Natural killer cell (primary cell): ENCODE measurements at places on chromosomes 6 and 20. TPM values are rescaled to one million over a fixed set of nuclear protein-coding genes. Genes with fewer than 3 reads are reported as not detected.

The PNPLA1 gene
- total RNA-seq, result 0.14 TPM

The FAM50B gene
- 4.7 TPM for total RNA-seq

GRCh38 chr20:53869466-53870258, 200.7 kb downstream of the BCAS1 start:
- no peaks in the 10 kb centered on the region for H3K36me3 ChIP-seq
- H3K4me3 ChIP-seq, result no peak overlapping the region
- H3K4me1 ChIP-seq, result peaks cover 37% of the 10 kb centered on the region

DNA sequence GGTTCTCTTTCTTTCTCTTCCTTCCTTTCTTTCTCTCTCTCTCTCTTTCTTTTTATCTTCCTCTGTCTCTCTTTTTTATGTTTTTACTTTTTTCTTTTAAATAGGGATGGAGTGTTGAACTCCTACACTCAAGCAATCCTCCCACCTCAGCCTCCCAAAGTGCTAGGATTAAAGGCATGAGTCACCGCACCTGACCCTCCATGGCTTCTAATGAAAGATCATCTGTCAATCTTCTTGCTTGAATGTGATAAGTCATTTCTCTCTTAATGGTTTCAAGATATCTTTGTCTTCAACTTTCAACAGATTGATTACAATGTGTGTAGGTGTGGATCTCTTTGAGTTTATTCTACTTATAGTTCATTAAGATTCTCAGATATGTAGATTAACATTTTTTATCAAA, 25.2 kb upstream of the HLA-DOA start:
- peaks cover 4% of the 10 kb centered on the region for H3K27me3 ChIP-seq
- H3K4me3 ChIP-seq, result no peak overlapping the region
- no peaks in the 10 kb centered on the region for H3K36me3 ChIP-seq

DNA sequence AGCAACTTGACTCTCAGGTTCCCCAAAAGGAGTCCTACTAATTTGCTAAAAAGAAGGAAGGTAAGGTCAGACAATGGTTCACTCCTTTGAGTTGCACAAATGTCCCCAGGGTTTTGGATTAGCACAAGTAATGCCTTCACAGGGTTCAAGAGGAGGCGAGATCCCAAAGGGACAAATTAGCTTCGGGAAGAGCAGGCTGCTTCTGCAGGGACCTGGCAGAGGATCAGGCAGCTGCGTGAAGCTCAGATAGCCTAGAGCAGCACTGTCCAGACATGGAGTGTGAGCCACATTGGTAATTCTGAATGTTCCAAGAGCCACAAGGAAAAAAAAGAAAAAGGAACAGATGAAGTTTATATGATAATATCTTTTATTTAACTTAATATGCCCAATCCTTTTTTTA, 115.4 kb downstream of the CFAP61 start:
- H3K4me1 ChIP-seq, result no peaks in the 10 kb centered on the region
- DNase-seq, result no peak
- no peak overlapping the region for H3K4me3 ChIP-seq
- no peak overlapping the region for H3K27ac ChIP-seq
- no peaks in the 10 kb centered on the region for H3K36me3 ChIP-seq
- no peaks in the 10 kb centered on the region for H3K27me3 ChIP-seq

DNA sequence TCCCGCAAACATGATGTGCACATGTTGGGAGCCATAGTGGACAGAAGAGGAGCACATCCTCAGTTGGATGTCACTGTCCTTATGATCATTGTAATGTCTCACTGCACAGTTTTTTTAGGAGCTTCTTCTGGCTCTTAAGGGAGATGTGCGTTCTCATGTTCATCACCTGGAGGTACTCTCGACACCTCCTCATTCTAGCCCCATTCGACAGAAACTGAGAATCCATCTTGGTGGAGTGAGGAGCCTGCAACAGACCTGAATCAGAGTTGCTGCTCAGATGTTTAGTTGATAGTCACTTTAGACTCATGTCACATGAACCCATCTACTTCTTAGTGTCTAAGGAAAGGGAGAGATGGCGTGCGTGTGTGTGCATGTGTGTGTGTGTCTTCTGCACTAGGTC, 2.3 kb upstream of the BMP6 start:
- peaks cover 22% of the 10 kb centered on the region for H3K4me1 ChIP-seq
- no peaks in the 10 kb centered on the region for H3K36me3 ChIP-seq
- H3K27ac ChIP-seq, result no peak overlapping the region
- H3K4me3 ChIP-seq, result no peak overlapping the region
- H3K27me3 ChIP-seq, result peaks cover 13% of the 10 kb centered on the region

GRCh38 chr20:2220298-2220697, 75.5 kb upstream of the TGM3 start:
- no peaks in the 10 kb centered on the region for H3K36me3 ChIP-seq
- no peaks in the 10 kb centered on the region for H3K27me3 ChIP-seq
- no peak for DNase-seq
- H3K4me1 ChIP-seq, result no peaks in the 10 kb centered on the region
- H3K4me3 ChIP-seq, result no peak overlapping the region

The MATN4 gene
- not detected for total RNA-seq

DNA sequence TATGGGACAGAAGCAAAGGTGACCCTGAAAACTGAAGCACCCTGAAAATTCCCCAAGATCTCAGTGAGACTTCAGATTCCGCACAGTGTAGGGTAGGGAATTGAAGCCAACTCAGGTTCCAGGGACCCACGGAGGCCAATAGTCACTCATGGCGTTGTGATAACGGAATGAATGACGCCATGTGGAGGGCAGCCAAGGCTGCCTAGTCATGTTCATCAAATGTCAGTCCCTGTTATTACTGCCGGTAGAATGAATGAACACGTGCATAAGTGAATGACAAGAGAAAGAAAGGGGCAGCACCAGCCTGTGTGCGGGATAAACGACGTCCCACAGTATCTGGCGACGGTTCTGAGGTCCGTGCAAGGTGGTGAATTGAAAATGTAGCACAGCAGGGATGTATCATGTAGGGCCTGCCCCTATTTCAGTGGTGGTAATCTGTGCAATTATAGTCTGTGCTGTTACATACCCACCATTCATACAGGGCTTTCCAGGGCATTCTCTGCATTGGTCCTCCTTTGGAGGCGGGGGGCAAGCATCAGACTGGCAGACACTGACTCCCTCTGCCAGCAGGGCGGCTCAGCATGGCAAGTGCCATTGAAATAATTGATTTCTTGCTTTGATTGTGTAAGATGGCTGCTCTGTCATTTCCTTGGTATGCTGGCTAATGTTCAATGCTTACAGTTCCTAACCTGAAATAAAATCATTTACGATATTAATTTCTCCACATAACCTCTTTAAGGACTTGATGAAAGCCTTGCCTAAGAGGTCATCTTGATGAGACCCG, 386.9 kb downstream of the CDH4 start:
- H3K4me3 ChIP-seq, result no peak overlapping the region
- no peak overlapping the region for H3K27ac ChIP-seq
- no peaks in the 10 kb centered on the region for H3K4me1 ChIP-seq
- H3K36me3 ChIP-seq, result no peaks in the 10 kb centered on the region

DNA sequence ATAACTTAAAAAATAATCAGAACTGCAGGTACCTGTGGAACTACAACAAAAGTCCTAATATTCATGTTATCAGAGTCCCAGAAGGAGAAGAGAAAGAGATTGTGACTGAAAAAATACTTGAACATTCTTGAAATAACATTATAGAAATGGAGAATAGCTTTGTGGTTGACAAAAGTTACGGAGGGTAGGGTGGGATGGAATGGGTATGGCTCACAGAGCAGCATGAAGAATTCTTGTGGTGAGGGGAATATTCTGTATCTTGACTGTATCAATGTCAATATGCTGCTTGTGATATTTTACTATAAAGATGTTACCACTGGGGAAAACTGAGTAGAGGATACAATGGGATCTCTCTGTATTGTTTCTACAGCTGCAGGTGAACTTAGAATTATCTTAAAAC, 122.5 kb downstream of the DST start:
- H3K4me3 ChIP-seq, result no peak overlapping the region
- H3K27me3 ChIP-seq, result no peaks in the 10 kb centered on the region
- no peaks in the 10 kb centered on the region for H3K4me1 ChIP-seq
- H3K27ac ChIP-seq, result no peak overlapping the region

GRCh38 chr6:5723841-5724691, 282.7 kb downstream of the NRN1 start:
- H3K36me3 ChIP-seq, result no peaks in the 10 kb centered on the region
- H3K27me3 ChIP-seq, result no peaks in the 10 kb centered on the region
- peak overlapping the region; percentile 78 for H3K27ac ChIP-seq
- H3K4me1 ChIP-seq, result peaks cover 20% of the 10 kb centered on the region
- H3K4me3 ChIP-seq, result peak overlapping the region; percentile 28

- no peak for DNase-seq
- H3K4me1 ChIP-seq, result no peaks in the 10 kb centered on the region
- no peaks in the 10 kb centered on the region for H3K27me3 ChIP-seq
- H3K4me3 ChIP-seq, result no peak overlapping the region
- H3K27ac ChIP-seq, result no peak overlapping the region
These were observed 115.5 kb downstream of the CCDC170 start for GRCh38 chr6:151609146-151609902.

GRCh38 chr6:168198302-168199180, 119.5 kb upstream of the FRMD1 start:
- no peaks in the 10 kb centered on the region for H3K4me1 ChIP-seq
- no peak overlapping the region for H3K4me3 ChIP-seq
- H3K27me3 ChIP-seq, result no peaks in the 10 kb centered on the region
- DNase-seq, result no peak
- H3K36me3 ChIP-seq, result no peaks in the 10 kb centered on the region
- no peak overlapping the region for H3K27ac ChIP-seq

GRCh38 chr6:108869876-108870275, 21.7 kb downstream of the ARMC2 start:
- H3K27me3 ChIP-seq, result no peaks in the 10 kb centered on the region
- no peak for DNase-seq
- H3K4me3 ChIP-seq, result no peak overlapping the region
- peaks cover 42% of the 10 kb centered on the region for H3K4me1 ChIP-seq
- no peaks in the 10 kb centered on the region for H3K36me3 ChIP-seq

GRCh38 chr6:154206141-154206540, 150.5 kb downstream of the IPCEF1 start:
- H3K4me1 ChIP-seq, result no peaks in the 10 kb centered on the region
- no peak overlapping the region for H3K27ac ChIP-seq

- no peaks in the 10 kb centered on the region for H3K36me3 ChIP-seq
- H3K4me1 ChIP-seq, result peaks cover 40% of the 10 kb centered on the region
- peak overlapping the region; percentile 93 for H3K27ac ChIP-seq
- peak; percentile 58 for DNase-seq
- peak overlapping the region; percentile 91 for H3K4me3 ChIP-seq
These were observed 117.8 kb downstream of the RTN4IP1 start for GRCh38 chr6:106511288-106512047.

DNA sequence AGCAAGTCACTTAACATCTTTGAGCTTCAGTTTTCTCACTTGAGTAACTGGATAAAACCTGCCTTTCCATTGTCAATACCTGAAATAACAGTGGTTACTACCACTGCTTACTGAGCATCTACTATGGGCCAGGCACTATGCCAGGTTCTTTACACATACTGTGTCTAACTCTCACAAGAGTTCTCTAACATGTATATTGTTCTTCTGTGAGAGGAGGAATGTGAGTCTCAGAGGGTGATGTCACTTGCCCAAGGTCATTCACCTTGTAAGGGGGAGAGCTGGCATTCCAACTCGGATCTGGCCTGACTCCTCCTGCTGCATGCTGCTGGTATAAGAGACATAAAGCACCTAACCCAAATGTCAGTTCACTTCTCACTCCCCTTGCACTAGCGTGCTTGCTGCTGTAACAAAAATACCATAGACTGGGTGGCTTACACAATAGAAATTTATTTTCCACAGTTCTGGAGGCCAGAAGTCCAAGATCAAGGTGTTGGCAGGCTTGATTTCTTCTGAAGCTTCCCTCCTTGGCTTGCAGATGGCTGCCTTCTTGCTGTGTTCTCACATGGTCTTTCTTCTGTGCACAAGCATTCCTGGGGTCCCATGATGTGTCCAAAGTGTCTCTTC, 21.9 kb upstream of the SGK2 start:
- no peaks in the 10 kb centered on the region for H3K27me3 ChIP-seq
- no peak overlapping the region for H3K27ac ChIP-seq
- no peaks in the 10 kb centered on the region for H3K36me3 ChIP-seq
- DNase-seq, result no peak
- no peak overlapping the region for H3K4me3 ChIP-seq
- H3K4me1 ChIP-seq, result no peaks in the 10 kb centered on the region

GRCh38 chr6:34654061-34654710, 42.4 kb downstream of the ILRUN start:
- DNase-seq, result no peak
- H3K27ac ChIP-seq, result no peak overlapping the region
- no peaks in the 10 kb centered on the region for H3K27me3 ChIP-seq
- H3K4me1 ChIP-seq, result peaks cover 17% of the 10 kb centered on the region

DNA sequence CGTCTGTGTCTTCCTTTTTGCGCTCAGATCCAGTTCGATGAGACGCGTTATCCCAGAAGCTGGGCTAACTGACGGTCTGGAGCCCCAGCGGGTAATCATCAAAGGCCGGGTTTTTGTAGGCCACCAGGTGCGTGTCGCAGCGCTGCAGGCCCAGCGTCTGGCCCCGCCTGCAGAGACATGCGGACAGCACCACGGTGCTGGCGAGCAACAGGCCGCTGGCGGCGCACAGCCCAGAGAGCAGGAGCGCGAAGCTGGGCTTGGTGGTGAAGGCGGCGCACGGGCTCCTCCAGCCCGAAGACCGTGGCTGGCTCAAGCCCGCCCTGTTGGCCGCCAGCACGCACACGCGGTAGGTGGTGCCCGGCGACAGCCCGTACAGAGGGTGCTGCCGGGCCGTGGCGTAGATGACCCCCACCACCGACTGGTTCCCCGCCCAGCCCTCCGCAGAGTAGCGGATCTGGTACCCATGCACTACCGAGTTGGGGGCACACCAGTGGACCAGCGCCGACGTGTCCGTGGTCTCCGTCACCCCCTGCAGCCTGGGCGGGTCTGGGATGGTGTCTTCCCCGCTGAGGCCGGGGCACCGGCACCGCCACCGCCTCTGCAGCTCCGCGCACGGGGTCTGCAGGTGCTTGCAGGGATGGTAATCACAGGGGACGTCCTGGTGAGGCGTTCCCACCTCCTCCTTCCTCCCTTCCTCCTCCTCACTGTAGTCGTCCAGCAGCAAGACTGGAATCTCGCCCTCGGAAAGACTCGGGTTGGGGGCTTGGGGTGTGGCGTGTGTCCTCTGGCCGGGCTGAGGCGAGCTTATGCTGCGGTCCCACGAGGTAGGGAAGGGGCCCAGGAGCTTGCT, 12.7 kb downstream of the LRRN4 start:
- H3K4me3 ChIP-seq, result no peak overlapping the region
- H3K36me3 ChIP-seq, result peaks cover 37% of the 10 kb centered on the region
- no peak overlapping the region for H3K27ac ChIP-seq
- DNase-seq, result no peak

GRCh38 chr6:111721753-111722154, 116.1 kb upstream of the TRAF3IP2 start:
- H3K4me3 ChIP-seq, result no peak overlapping the region
- peaks cover 36% of the 10 kb centered on the region for H3K36me3 ChIP-seq
- H3K27me3 ChIP-seq, result no peaks in the 10 kb centered on the region

- peak; percentile 68 for DNase-seq
- no peak overlapping the region for H3K27ac ChIP-seq
- peaks cover 32% of the 10 kb centered on the region for H3K27me3 ChIP-seq
- H3K4me3 ChIP-seq, result no peak overlapping the region
- peaks cover 19% of the 10 kb centered on the region for H3K4me1 ChIP-seq
These were observed 8.6 kb downstream of the NKX2-2 start for GRCh38 chr20:21505161-21505809.

- no peaks in the 10 kb centered on the region for H3K4me1 ChIP-seq
- H3K27me3 ChIP-seq, result no peaks in the 10 kb centered on the region
- H3K4me3 ChIP-seq, result no peak overlapping the region
- H3K36me3 ChIP-seq, result no peaks in the 10 kb centered on the region
These were observed 7.3 kb upstream of the TENT5A start for GRCh38 chr6:81759782-81760181.

GRCh38 chr6:68651011-68651985, 16.2 kb downstream of the ADGRB3 start:
- no peaks in the 10 kb centered on the region for H3K27me3 ChIP-seq
- H3K36me3 ChIP-seq, result no peaks in the 10 kb centered on the region
- H3K4me3 ChIP-seq, result no peak overlapping the region
- DNase-seq, result no peak
